Trophoblast cell (in vitro differentiated cells and primary cell): ENCODE measurements at places on chromosomes 7 and 10.

DNA sequence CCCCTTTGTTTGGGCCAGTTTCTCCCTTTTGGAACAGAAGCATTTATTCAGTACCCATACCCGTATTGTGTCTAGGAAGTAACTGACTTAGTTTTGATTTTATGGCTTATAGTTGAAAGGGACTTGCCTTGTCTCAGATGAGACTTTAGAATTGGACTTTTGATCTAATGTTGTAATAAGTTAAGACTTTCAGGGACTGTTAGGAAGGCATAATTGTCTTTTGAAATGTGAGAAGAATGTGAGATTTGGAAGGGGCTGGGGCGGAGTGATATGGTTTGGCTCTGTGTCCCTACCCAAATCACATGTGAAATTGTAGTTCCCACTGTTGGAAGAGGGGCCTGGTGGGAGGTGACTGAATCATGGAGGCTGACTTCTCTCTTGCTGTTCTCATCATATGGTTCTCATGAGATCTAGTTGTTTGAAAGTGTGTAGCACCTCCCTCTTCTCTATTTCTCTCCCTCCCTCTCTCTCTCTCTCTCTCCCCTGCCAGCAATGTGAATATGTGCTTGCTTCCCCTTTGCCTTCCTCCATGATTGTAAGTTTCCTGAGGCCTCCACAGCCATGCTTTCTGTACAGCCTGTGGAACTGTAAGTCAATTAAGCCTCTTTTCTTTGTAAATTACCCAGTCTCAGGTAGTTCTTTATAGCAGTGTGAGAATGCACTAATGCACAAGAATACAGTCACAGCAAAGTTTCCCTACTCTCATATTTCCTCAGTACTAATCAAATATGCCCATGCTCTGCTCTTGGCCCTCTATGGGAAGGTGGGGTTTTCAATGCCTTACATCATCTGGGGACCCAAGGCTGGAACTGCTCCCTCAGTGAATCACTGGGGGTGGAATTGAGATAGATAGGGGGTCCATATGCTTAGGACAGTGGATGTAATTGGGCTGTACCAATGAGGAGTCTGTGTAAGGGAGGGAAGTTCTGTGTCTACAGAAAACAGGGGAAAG is 17.2 kb upstream of the AKR1C1 start:
- no peak for DNase-seq

DNA sequence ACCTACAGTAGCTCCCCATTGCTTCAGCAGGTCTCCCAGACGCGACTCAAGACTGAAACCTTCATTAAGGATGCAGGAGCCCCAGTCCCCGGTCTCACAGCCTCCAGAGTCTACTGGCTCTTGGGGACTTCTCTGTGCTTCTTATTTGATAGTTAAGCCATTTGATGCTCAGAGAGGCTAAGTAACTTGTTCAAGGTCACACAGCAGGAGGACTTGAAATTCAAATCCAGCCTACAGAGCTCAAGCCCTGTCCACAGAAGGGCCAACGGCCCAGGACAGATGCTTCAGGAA is 21.2 kb upstream of the ZMIZ1 start:
- no peak for DNase-seq

DNA sequence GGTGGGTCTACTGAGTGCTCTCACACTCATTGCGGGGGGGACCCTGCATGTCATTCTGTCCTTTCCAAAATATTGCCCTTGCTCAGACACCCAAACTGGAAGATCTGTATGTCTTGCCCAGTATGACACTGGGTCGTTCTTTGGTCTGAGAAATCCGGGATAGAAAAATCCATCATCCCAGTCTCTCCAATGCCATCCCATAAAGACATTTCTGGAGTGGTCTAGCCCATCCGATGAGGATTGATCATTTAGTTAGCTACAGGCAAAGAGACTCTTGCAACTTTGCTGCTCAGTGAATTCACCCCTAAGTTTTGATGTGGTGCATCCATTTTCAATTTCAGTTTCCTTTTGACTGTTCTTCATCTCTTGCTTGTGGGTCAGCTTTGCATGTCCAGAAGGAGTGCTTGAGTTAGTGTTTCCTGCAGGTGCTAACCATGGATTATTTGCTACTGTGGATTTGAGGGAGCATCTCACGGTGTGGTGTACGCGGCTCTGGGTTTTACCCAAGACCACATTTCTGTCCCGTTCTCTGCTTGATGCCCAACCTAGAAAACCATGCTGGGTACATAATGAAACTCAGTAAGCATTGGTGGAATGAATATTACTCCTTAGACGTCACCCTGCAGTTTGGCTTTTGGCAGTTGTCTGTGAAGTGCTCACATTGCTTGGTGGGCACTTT is 247.0 kb upstream of the MKI67 start:
- no peak for DNase-seq

DNA sequence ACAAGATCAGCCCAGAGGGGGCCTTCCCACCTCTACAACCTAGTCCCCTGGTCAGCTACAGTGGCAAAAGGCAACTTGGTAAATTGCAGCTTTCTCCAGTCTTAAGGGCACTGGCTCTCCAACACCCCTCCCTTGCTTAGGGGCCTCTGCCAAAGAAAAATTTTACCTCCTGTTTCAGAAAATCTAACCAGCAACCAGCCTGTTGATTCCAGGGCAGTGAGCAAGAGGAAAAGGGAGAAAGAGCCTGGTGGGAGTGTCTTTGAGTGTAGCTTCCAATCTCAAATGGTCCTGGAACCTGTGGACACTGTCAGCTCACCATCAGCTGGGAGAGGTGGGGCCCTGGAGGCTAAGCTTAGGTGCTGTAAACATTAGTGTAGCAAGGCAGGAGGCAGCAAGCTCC is 22.9 kb downstream of the ACTR1A start:
- DNase-seq, result no peak

GRCh38 chr10:96719850-96720421 is 378 bp downstream of the PIK3AP1 start:
- DNase-seq, result peak; percentile 68

DNA sequence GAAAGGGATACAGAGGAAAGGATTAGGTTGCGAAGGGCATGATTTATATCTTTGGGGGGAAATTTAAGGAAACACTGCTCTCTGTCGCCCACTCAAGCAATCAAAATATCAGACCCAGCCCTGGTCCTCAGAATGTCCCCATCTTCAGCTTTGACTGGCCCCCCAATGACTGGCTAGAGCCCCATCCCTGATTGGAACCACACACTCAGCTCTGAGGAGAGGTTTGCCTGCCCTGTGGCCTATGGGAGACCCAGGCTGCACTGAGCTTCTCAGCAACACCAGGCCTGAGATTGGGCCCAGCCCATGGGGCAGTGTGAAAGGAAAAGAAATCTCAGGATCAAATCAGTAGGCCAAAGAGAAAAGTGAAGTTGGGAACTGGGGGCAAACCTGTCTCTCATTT is 69.5 kb downstream of the ADCYAP1R1 start:
- no peak for DNase-seq

GRCh38 chr10:38003588-38003987 is 6.9 kb upstream of the ZNF33A start:
- DNase-seq, result no peak

GRCh38 chr10:122303271-122304053 is 32.4 kb downstream of the BTBD16 start:
- DNase-seq, result no peak

GRCh38 chr7:30027740-30028215 is 434 bp upstream of the PLEKHA8 start:
- DNase-seq, result peak; percentile 26

DNA sequence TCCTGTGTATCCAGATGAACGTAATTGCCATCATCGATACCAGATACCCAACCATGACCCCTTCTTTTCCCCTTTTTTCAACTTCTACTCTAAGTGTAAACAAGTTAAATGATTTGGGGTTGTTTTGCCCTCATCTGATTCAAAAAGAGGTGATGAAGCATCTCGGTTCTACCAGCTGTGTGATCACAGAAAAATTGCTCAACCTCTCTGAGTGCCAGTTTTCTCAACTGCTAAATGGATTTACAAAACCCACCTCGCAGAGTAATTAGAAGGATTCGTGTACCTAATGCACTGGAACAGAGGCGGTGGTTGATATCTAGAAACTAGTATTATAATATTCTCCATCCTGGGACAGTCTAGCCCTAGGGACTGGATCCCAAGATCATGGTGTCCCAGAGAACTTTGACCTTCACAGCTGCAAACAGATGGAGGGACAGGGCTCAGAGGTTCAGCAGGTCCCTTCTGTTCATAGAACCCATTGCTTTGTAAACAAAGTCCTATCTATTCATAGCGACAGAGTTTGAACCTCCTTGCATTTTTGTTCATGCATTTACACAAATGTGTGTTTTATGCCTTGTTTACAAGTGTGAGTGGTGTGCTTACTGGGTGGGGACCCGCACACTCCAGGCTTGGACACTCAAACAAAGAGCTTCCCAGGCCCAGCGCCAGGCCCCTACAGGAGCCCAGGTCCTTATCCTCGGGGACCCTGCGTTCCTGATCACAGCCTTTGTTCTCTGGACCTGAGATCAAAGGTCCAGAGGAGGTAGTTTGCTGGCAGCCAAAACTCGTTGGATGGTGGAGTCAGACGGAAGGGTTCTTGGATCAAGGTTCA is 46.4 kb downstream of the CALML3 start:
- no peak for DNase-seq

GRCh38 chr7:36188906-36189305 is 35.9 kb downstream of the EEPD1 start:
- DNase-seq, result no peak

DNA sequence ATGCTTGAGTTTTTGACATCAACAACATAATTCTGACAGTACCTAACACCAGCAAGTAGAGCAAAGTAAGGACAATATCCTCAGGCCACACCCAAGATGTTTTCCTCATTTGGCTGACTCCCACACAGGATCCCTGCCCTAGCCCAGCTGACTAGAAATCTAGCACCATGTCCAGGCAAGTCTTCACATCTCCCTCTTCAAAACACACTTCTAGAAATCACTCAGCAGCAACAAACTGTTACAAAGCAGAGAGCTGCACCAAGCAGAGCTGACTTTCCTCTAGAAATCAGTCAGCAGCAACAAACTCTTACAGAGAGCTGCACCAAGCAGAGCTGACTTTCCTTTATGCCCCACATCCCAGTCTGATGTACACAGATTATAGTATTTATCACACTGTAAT is 7.7 kb downstream of the TMEM168 start:
- no peak for DNase-seq

- DNase-seq, result peak; percentile 82
Measured at GRCh38 chr7:30183749-30184369, 49.1 kb downstream of the MTURN start.

GRCh38 chr7:44534087-44534486 is 7.0 kb downstream of the NPC1L1 start:
- no peak for DNase-seq

DNA sequence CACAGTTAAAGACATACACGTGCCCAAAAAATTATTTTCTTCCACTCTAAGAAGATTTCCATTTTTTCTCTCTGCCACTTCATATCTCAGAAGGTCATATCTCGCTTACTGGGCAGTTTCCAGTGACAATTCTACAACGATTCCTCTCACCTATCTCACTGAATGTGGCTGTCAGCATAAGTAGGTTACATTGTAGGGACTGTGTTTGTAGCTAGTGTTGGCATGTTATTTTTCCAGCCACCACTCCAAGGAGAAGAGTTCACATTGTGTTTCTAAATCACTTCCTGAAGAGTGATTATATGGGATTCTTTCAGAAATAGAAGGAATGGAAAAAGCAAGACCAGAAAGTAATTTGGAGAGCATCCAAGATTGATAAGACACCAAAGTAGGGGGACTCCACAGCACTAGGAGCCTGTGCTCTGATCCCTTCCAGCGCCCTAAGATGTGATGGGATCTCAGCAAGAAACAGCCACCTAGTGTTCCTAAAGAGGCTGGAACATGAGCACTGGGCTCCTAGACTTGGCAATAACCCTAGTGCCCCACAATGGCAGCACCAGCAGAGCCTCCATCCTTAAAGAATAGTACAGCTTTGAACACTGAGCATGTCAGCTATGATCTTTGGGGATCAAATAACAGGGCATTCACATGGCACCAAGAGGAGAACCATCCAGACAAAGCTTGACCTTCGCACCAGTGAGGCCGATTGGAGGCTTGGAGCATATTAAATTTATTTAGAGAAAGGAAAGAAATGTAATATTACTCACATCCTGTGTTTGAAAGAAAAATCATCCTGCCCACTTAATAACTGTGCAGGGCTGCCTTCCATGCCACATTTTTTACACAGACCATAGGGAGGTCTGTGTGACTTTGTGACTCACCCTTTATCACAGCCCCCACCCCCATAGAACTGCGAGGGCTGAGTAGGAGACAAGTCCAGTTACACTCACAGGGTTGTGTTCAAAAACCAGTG is 51.8 kb downstream of the CAV1 start:
- no peak for DNase-seq

DNA sequence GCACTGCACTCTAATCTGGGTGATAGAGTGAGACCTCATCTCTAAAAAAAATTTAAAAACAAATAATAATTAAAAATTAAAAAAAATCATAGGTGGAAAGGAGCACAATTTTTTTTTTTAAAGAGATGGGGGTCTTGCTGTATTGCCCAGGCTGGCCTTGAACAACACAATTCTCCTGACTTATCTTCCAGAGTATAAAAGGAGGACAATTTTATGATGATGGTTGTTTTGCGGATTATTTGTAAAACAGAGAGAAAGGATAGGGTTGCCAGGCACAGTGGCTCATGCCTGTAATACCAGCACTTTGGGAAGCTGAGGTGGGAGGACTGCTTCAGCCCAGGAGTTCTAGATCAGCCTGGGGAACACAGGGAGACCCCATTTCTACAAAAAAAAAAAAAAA is 5.0 kb downstream of the ACTR1A start:
- DNase-seq, result no peak

DNA sequence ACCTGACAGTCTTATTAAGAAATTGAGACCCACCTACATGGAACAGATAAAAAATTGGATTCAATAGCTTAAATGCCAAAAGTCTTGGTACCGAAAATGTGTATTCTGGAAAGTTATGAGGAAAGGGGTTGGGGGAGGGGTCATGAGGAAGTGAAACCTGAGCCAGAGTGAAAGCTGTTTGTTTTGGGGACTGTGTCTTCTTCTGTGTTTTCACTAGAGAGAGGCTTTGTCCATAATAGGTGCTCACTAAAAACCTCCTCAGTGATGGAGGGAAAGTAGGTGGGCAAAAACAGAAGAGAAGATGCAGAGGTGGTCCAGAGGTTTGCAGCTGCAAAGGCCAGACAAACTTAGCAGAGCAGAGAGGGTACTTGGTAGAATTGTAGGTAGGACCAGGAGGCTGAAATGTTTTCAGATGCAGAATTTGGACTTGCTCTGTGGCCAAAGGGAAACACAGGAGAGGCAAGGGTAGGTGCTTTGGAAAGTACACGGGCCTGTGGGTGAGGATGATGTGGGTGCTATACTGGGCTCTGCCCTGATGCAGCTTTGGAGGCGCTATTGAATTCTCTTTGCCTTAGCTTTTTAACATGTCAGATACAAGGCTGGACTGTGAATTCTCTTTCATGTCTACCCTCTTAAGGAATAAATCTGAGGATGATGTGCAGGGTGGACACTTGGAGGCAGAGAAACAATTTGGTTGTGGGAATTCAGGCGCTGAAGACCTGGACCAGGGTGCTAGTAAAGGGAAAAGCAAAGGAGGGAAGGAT is 254.6 kb downstream of the PTEN start:
- DNase-seq, result no peak
